ENCODE measurements at places on chromosomes 4 and X.

DNA sequence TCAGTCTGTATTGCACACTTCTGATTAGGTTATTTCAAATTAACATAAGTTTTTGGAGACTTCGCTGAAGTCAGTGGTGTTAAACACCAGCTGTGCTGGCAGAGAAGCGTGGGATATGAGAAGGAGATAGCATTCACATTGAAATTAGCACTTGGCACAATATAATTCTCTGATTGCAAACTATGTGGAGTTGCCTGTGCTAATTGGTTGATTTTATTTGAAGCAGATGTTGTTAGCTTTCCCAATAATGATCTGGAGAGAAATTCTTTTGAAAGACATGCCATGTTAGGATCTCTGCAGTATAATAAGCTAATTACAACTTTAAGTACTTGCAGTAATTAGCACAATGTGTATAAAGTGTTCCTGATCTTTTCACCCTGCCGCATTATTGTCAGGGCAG is 367.4 kb upstream of the ARX start:
- no peak for DNase-seq

- DNase-seq: no peak
Measured at GRCh38 chrX:12614266-12614665, 176.9 kb upstream of the PRPS2 start.

DNA sequence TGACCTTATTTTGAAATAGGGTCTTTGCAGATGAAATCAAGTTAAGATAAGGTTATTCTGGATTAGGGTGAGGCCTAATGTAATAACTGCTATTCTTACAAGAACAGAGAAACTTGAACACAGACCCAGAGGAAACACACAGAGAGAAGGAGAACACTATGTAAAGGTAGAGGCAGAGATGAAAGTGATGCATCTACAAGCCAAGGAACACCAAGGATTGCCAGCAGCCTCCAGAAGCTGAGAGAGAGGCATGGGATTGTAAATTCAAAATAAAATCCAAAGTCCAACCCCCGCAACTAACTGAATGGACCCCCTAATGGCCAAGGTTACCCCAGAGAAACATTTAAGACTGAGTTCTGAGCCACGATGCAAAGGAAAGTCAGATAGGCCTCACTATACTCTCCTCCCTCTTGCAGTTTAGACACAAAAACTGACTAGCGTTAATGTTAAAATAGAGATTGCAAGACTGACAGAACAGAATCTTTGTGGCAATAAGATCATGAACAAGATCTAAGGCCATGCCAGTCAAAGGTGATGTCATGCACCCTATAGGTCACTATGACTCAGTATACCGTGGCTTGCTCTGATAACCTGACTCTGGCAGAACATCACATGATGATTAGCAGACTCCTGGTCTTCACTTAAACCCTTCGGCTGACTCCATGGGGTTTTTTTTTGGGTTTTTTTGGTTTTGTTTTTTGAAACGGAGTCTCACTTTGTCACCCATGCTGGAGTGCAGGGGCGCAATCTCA is 42.9 kb downstream of the DDX60L start:
- no peak for DNase-seq

- no peak for DNase-seq
Measured at GRCh38 chr4:168183717-168184571, 91.6 kb downstream of the ANXA10 start.

DNA sequence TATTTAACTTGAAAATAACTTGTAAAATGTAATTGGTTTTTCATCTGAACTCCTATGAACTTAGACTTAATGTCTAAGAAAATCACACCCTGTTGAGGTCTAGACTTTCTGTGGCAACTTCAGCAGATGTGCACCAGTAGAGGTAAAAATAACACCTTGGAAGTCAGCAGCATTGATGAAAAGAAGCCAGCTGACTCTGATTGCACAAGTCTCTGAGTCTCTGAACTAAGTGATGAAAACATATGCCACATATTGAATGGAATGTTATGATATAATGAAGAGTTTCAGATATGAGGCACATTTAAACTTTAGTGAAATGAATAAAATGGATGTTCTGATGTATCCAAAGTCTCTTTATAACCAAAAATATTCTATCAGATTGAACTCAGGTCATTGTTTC is 155.4 kb downstream of the GPM6A start:
- DNase-seq: no peak

Data from femur (tissue), 1 donor.